ENCODE measurements at places on chromosomes 6 and 20.

- DNase-seq: no peak
Measured at GRCh38 chr6:109791301-109791700, 100.2 kb downstream of the FIG4 start.

GRCh38 chr6:114445846-114446245 is 103.0 kb upstream of the HS3ST5 start:
- no peak for DNase-seq

DNA sequence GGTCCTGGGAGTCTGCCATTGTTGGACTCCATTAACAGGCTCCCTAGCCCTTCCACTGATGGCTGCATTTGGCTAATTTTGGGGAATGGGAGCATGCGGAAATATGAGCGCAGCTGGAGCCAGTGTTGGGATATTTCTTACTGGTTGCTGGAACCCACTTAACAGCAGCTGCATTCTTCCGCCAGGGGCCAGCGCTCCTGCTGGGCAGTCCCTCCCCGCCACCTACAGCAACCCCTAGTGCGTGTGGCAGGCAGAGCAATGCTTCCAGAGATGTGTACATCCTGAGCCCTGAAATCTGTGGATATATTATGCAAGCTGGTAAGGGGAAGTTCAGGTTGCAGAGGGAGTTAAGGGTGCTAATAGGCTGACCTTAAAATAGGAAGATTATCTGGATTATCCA is 16.4 kb downstream of the CST8 start:
- DNase-seq: no peak

DNA sequence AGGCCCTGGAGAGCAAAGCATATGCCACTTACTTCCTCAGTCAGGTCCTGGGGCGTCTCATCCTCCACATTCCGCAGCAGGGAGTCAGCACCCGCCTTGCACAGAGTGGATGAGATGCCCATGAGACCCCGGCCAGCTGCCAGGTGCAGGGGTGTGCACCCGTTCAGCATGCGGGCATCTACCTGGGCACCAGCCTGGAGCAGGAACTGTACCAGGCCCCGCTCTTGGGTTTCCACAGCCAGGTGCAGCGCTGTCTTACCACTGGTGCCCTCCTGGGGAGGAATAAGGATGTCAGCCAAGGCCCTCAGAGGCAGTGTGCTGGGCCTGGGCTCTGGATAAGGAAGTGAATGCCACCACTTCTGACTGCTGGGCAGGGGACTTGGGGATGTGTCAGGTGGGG is 2.7 kb upstream of the SLC35B2 start:
- no peak for DNase-seq

DNA sequence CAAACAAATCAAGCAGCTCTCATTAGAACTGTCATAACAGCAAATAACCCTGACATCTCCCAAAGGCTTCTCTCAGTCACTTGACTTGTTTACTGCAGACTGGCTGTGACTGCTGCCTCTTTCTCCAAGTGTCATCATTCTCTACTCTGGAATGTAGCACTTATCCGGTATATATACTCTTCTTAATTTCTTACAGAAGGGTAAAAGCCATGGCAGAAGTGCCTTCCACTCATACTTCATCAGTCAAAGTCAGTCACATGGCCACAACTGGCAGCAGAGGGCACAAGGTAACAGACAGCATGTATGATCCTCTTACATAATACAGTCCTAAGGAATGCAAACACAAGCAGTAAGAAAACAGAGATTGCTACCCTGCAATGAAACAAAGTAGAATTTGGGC is 9.3 kb downstream of the NAPB start:
- peak; percentile 19 for DNase-seq

GRCh38 chr6:13724182-13724581 is 12.5 kb upstream of the RANBP9 start:
- DNase-seq: no peak

DNA sequence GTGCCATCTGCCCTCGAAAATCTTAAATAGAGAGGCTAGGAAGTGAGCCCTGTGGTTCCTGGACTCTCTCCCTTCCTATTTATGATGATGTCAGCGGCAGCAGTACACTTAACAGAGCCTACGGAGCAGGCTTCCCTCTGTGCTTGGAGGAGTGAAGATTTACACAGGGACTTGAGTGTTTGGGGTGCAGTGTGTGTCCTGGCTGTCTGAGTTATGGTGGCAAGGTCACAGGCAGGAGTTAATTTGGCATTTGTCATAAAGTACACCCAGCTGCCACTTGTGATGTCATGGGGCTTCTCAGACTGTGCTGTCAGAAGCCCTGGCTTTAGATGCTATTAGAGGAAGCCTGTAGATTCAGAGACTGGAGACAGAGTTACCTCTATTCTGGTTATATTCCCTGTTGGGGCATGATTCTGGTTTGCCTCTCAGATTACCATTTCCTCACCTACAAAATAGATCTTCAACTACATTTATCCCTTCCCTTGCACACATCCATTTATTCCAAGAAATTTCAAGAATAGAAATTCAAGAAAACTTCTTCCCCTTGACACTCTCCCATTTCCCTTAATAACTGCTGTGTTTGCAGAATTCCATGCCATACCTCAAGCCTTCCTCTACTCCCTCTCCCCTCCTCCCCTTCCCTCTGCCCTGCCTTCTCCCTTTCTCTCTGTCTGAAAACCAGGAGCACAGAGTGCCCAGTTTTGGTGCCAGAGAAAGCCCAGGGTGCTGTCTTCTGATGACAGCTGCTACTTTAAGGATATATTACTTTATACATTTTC is 72.1 kb downstream of the SLC24A3 start:
- no peak for DNase-seq

DNA sequence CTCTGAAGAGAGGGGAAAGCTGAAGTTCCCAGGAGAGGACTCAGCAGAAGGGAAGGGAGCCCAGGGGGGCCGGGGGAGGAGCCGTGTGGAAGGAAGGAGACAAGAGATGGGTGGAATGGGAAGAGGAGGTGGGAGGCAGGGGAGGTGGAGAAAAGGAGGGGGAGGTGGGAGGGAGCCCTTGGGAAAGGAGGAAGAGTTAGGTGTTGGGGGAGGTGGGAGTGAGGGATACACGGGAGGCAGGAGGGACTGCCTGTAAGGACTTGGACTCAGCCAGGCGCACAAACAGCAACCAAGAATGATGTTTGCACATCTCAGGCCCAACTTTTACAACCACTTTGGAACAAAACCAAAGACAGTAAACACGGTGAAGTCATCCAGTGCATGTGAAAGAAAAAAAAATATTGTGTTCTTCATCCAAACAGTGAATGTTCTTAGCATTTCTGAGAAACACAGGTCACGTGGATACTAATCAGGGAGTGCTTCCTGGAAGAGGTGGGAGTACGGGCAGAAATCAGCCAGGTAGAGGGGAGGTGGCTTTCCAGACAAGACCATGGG is 17.4 kb upstream of the LSM14B start:
- DNase-seq: peak; percentile 30

GRCh38 chr6:24391756-24392405 is 10.9 kb upstream of the MRS2 start:
- no peak for DNase-seq

- DNase-seq: no peak
Measured at GRCh38 chr6:154511791-154512190, 1.3 kb upstream of the CNKSR3 start.
